LNCaP clone FGC (cell line): ENCODE measurements at places on chromosomes 2 and 18.

DNA sequence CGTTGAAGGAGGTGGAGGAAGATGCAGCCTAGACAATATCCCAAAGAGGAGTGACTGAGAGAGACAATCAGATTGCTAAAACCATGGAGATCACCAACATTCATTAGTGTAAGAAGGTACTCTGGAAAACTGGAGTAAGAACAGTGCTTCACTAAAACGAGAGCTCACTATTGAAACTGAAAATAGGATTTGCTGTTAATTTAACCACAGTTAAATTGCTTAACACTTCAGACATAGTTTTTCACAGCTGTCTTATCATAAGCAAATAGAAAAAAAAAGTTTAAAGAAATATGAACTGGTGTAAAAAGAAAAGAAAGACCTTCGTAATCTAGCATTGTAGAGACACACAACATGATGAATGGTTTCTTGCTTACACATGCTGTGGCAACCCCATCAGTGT, 1049.8 kb upstream of the CHAC2 start:
- no peak for DNase-seq

DNA sequence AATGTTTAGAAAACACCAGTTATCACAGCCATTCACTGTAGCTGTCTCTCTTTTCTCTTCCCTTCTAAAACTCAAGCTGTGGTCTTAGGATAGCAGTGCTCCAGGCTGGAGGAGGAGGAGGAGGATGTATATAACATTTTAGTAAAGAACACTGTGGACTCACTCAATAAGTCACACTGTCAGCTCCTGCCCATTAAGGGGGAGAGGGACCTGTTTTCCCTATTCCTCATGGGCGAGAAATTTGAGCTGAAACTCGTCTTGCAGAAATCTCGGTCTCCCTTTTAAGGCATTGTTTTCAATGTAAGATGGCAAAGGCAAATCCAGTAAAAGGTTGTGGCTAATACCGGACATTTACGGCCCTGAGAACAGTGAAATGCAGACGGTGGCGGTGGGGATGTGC, 114.8 kb upstream of the ZNF236 start:
- no peak for DNase-seq

DNA sequence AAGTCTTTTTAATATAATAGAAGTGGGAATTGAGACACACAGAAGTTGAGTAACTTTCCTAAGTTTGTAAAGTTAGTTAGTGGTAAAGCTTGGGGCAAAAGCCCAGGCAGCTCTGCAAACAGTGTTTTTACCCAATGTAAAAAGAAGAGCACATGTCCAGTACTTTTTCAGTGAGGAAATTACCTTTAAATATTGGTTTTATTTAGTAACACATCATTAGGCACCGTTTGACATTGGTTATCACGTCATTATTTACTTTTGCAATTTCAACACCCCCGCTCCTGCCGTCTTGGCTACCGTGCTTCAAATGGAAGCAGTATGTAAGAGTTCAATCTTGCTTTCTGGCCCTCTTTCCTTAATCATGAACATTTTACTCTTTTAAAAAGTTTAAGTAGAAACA, 807.9 kb downstream of the EPHA4 start:
- no peak for DNase-seq

DNA sequence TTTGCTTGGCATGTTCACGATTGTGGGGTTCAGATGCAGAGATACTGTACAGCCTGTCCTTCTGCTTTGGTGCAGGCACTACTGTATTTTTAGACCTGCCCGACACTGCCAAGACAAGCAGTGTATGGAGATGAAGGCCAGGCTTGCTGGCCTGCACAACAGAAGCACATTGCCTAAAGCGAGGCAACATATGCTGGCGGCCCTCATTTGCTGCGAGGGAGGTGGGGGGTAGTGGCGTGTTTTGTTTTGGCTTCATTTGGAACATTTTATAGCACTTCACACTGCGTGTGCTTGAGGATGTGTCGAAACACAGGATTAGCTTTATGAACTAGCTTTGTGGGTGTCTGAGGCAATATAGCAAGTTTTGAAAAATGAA, 27.0 kb downstream of the TMEM182 start:
- no peak for DNase-seq

GRCh38 chr2:221961561-221961960, 337.2 kb downstream of the PAX3 start:
- no peak for DNase-seq

DNA sequence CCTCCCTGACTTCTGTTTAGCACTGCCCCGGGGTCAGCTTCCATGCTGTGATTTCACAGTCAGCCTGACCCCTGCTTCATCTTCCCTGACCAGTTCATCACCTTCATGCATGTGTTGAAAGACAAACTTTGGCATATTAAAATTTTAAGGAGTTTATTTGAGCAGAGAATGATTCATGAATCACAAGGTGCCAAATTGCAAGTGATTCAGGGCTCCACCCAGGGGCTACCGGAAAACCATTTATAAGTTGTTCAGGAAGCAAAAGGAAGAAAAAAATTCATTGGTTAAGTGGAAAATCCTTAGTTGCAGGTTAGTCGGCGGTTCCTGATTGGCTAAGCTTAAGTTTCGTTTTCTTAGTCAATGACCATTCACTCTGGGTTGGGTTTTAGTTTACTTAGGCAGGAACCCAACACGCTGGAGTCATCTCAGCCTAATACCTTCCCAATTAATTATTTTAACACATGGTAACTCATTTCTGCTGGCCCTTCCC, 10.6 kb downstream of the IL1F10 start:
- peak; percentile 92 for DNase-seq

DNA sequence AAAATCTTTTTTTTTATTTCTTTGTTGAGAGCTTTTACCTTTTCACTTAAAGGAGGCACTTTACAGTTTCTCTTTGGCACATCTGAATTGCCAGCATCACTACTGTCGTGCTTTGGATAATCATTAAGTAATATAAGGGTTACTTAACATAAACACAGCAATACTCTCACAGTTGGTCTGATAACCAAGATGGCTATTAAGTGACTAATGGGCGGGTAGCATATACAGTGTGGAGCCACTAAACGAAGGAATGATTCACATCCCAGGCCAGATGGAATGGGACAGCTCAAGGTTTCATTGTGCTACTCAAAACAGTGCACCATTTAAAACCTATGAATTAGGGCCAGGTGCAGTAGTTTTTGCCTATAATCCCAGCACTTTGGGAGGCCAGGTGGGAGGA, 28.1 kb downstream of the USP37 start:
- DNase-seq = no peak

GRCh38 chr2:55719852-55720251, 26.2 kb upstream of the PNPT1 start:
- DNase-seq = no peak

DNA sequence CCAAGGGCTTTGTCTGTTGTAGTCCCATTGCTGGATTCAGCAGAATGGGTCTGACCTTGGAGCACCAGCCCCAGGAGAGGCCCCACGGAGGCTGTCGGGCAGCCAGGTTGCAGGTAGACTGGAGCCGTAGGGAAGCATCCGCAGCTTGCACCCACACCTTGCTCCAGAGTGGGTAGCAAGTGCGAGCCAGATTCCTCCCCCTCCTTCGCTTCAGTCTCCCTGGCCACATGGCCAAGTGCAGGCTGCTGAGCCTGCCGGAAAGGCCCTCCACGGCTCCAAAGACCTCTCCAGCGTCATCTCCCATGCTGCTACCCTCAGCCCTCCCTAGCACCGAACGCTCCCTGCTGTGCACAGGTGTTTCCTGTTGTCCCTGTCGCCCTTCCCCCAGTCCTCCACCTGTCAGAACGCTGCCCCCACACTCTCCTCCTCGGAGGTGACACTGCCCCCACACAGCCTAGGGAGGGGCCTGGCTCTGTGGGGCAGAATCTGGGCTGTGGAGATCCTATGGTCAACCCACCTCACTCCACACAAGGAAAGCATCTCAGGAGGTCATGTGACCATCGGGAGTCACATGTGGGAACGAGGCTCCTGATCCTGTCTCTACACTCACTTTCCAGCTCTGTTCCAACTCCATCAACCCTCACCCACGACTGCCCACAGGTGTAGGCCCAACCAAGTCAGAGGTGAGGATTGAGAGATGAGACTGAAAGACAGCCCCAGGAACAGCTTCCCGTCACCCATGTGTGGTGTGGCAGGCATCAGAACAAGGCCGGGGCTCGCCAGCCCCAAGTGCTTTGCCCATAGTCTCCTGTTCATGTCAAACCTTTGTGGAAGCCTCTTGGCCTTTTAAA, 8.3 kb downstream of the KCNF1 start:
- no peak for DNase-seq

DNA sequence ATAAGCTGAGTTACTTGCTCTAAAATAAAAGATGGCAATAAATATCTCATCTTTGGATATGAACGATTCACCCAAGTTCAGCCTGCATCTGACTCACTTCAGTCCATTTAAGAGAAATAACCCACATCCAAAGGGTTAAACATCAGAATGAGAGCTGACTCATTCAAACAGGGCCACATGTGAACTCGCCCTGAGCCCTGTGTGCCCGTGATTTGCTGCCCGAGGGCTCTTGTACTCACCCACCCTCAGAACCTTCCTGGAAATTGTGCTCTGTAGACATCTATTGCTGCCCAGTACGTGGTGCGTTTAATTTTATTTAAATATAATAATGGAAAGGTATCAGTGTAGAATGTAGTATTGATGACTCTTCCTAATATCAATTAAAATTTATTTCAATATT, 66.9 kb upstream of the RBM44 start:
- DNase-seq = no peak

- no peak for DNase-seq
Measured at GRCh38 chr18:48033790-48034650, 103.6 kb upstream of the SMAD2 start.

DNA sequence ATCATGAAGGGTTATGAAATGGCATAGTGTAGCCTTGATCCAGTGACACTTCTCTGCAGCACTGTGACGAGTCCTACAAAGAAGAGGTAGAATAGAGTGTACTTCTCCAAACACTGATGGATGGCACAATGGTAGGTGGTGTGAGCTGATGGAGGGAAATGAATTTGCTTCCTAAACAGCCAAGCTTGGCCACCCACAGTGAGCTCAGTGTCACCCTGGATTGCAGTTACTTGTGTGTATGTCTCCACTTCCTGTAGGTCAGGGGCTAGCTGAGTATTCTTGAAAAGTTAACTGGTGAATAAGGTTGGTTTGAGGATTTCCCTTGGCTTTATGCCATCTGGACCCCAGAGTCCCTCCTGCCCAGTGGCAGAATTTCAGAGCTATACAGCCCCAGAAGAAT, 75.9 kb downstream of the VSNL1 start:
- DNase-seq = no peak

GRCh38 chr2:18132697-18133096, 254.2 kb downstream of the KCNS3 start:
- DNase-seq = no peak

DNA sequence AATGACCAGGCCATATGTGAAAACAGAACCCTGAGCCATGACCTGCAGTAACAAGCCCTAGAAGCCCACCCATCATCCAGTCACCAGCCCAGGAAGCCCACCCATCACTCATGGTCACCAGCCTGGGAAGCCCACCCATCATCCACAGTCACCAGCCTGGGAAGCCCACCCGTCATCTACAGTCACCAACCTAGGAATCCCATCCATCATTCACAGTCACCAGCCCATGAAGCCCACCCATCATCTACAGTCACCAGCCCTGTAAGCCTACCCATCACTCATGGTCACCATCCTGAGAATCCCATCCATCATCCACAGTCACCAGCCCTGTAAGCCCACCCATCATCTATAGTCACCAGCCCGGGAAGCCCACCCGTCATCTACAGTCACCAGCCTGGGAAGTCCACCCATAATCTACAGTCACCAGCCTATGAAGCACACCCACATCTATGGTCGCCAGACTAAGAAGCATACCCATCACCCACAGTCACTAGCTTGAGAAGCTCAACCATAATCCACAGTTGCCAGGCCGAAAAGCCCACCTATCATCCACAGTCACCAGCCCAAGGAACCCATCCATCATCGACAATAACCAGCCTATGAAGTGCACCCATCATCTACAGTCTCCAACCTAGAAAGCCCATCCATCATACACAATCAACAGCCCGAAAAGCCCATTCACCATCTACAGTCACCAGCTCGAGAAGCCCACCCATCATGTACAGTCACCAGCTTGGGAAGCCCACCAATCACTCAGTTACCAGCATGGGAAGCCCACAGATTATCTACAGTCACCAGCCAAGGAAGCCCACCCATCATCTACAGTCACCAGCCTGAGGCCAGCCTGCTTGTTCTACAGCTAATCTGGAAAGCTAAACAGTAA, 91.9 kb downstream of the TWIST2 start:
- DNase-seq = no peak
